ENCODE measurements at places on chromosomes 1 and 21.

DNA sequence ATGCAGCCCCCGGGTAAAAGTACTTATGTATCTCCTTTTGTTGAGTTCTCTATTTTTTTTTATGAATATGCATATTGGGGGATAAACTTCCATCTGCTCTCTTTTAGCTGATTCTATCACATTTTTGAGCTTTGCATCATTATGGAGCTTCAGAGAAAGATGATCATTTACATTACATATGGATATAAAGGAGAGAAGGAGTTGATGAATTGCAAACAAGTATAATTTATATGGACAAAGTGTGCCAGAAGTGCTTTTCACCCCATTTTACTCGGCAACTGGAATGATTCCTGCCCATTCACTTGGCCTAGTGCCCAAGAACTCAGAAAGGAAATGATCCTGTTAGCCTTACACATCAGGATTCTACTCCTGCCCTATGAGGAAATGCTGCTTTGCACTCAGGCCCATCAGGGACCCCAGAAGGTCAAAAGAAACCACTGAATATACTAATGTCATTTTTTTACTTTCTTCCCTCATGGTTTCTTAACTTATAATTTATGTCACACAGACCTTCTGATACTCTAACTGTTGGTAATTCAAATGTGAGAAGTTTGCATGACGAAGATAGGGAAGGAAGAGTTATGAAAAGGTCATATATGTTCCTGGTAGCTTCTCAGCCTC is 65.6 kb downstream of the SAMSN1 start:
- no peak for DNase-seq

GRCh38 chr21:25942135-25942534 is 207.4 kb downstream of the GABPA start:
- DNase-seq: no peak

- DNase-seq: no peak
Observed at GRCh38 chr1:168469690-168470089, 74.1 kb downstream of the XCL2 start.

GRCh38 chr1:46903481-46903880 is 37.8 kb downstream of the CYP4A11 start:
- no peak for DNase-seq

DNA sequence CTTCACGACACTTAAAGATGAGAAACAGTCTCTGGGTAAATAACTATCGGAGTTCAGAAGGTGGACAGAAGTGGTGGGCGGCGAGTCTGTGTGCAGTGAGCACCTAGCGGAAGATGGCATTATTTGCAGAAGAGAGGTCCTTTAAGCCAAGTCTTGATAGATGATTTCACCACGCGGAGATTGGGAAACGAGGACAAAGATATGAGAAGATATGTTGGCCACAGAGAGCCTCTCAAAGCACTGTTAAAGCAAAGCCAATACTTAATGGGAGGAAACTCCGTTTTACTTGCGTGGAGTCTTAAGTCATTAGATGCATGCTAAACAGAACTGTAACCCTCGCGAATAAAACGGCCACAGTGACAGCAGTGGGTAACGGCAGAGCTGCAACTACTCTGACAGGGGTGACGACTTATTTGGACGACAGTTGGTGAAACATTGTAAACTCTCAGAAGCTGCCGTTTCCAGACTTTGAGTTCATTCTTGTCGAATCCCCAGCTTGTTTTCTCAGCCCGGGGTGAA is 577 bp upstream of the CEP350 start:
- no peak for DNase-seq

Measured in NCI-H226 (cell line).